ENCODE measurements at places on chromosomes 3 and 15.

DNA sequence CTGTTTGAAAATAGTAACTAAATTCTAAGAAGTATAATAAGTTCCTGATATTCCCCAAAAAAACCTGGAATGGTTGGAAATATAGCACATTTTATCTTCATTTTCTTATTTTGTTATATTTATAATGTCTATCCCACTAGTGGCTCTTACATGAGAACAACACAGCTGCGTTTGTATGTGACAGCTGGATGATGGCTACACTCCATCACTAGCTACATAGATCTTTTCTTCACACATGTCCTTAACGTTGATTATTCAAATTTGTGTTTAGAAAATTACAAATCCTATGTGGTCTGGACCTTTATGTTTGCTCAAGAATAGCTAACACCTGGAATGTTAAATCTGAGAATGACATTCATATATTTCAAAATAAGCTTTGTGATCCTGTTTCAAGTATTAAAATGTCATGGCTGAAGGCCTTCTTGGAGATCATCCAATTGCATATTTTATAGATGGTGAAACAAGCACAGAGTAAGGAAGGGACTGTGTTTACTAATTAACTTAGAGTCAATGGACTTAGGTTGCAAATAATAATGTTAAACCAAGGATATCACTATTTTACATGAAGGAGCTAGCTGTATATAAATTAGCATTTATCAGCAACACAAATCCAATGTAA, 60.8 kb downstream of the ATP13A5 start:
- ATAC-seq, result no peak
- no peaks in the 10 kb centered on the region for H3K36me3 ChIP-seq
- H3K4me3 ChIP-seq, result no peak overlapping the region
- H3K27ac ChIP-seq, result no peak overlapping the region

- H3K27me3 ChIP-seq, result no peaks in the 10 kb centered on the region
- no peak overlapping the region for H3K27ac ChIP-seq
Observed at GRCh38 chr15:83200589-83200988, 7.0 kb downstream of the HDGFL3 start.

GRCh38 chr3:181052256-181052655, 62.7 kb upstream of the DNAJC19 start:
- H3K4me3 ChIP-seq, result no peak overlapping the region
- no peaks in the 10 kb centered on the region for H3K27me3 ChIP-seq
- no peak overlapping the region for H3K27ac ChIP-seq
- no peaks in the 10 kb centered on the region for H3K36me3 ChIP-seq
- H3K4me1 ChIP-seq, result no peaks in the 10 kb centered on the region
- no peak for ATAC-seq

GRCh38 chr3:173588556-173588955, 191.0 kb downstream of the NLGN1 start:
- H3K36me3 ChIP-seq, result no peaks in the 10 kb centered on the region
- H3K27ac ChIP-seq, result no peak overlapping the region
- no peaks in the 10 kb centered on the region for H3K4me1 ChIP-seq
- ATAC-seq, result no peak

DNA sequence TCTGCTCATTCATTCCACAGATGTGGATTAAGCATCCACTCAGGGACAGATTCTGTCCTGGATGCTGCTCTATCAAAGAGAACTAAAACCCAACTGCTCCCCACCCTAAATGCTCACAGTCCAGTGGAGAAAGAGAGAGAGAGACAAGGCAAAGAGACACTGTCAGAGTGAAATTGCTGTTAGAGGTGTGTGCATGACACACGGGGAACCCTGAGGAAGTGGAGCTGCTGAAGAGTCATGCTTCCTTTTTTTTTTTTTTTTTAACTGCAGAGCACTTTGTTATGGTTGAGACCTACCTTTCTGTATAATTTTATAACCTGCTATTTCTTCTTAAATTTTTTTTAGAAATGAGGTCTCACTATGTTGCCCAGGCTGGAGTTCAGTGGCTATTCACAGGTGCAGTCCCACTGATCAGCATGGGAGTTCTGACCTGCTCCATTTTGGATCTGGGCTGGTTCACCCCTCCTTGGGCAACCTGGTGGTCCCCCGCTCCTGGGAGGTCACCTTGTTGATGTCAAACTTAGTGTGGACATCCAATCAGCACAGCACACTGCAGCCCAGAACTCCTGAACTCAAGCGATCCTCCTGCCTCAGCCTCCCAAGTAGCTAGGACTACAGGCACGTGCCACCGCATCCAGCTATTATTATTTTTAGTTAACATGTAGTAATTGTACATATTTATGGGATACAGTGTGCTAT, 18.2 kb upstream of the PSTPIP1 start:
- peaks cover 23% of the 10 kb centered on the region for H3K4me1 ChIP-seq
- H3K27ac ChIP-seq, result no peak overlapping the region
- H3K36me3 ChIP-seq, result no peaks in the 10 kb centered on the region
- no peaks in the 10 kb centered on the region for H3K27me3 ChIP-seq

DNA sequence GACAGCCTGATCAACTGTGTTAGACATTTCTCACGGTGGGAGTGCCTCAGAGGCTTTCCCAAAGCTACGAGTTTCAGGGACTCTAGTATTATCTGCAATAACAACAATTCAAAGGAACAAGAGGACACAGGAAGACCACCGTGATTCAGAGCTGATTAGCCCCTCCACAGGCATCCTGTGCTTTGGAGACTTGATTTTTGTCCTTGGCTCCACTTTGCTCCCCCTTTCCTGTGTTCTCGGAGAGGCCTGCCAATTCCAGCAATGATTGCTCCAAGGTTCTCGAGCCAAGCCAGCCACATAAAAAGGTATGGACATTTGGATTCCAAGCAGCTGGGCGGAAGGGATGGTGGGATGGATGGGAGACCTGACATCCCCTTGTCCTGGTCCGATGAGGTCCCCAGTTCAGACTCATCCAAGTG, 14.3 kb downstream of the EHD4 start:
- peak overlapping the region; percentile 9 for H3K27ac ChIP-seq
- ATAC-seq, result peak; percentile 13
- H3K36me3 ChIP-seq, result no peaks in the 10 kb centered on the region
- H3K27me3 ChIP-seq, result no peaks in the 10 kb centered on the region

GRCh38 chr15:97687654-97688053, 272.8 kb upstream of the ARRDC4 start:
- H3K4me3 ChIP-seq, result no peak overlapping the region
- no peaks in the 10 kb centered on the region for H3K36me3 ChIP-seq
- H3K27ac ChIP-seq, result no peak overlapping the region
- H3K4me1 ChIP-seq, result no peaks in the 10 kb centered on the region

GRCh38 chr3:194031349-194031748, 104.6 kb upstream of the HES1 start:
- H3K4me3 ChIP-seq, result no peak overlapping the region
- H3K4me1 ChIP-seq, result no peaks in the 10 kb centered on the region
- ATAC-seq, result no peak
- no peak overlapping the region for H3K27ac ChIP-seq
- no peaks in the 10 kb centered on the region for H3K36me3 ChIP-seq
